ENCODE measurements at places on chromosomes 12 and 14. TPM values are rescaled to one million over a fixed set of nuclear protein-coding genes. Genes with fewer than 3 reads are reported as not detected.

Gene CSRP2
- 4.6 TPM for total RNA-seq

Gene NANOG
- 0.21 TPM for total RNA-seq

Gene CCDC197
- total RNA-seq = not detected

Gene SIX6
- total RNA-seq = not detected

Gene CLEC6A
- not detected for total RNA-seq

All from adrenal gland (tissue), 19 donors.